ENCODE measurements at places on chromosomes 3 and 15.

- DNase-seq, result no peak
These were observed 55.6 kb downstream of the POLQ start for GRCh38 chr3:121490161-121490560.

DNA sequence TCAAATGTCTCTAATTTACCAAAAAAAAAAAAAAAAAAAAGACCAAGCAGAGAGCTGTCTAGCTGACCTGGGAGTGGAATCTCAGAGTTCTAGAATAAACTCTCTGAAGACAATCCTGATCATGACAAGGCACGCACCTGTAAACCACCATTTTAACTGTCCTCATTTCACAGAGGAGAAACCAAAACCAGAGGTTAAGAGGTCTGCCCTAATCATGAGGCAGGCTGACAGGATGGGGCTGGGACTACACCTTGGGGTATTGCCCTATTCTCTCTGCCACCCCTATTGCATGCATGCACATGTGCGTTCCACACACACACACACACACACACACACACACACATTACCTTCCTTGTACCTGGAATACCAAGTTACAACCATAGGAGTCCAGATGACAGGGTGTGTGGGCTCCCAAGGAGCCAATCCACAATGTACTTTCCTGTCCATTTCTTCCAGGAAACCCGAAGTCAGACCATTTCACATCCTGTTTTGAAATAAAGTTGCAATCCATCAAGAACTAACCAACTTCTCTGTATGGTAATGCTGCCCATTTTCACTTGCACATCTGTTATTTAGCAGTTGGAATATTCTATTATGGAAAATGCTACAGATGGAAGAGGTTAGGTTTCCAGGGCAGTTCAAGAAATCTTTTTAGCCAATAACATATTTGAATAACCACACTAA is 34.6 kb downstream of the HSPBAP1 start:
- no peak for DNase-seq

DNA sequence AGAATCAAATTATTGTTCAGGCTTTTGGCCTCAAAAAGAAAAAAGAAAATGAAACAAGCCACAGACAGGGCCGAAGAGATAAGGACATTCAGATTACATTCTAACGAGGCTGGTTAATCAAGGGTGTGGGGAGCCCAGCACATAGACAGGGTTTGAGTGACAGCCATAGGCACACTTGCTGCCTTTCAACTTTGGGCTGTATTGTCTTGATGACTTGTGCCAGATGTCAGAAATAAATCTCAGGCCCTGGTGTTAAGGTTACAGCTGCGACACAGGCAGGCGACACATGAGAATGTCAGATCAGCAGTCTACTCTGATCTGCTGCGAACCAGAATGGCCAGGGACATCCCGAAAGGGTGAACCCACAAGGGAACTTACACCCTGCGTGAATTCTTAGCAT is 231.2 kb upstream of the ARRDC4 start:
- DNase-seq, result no peak

- peak; percentile 22 for DNase-seq
These were observed 122.6 kb upstream of the MEF2A start for GRCh38 chr15:99443056-99443756.

DNA sequence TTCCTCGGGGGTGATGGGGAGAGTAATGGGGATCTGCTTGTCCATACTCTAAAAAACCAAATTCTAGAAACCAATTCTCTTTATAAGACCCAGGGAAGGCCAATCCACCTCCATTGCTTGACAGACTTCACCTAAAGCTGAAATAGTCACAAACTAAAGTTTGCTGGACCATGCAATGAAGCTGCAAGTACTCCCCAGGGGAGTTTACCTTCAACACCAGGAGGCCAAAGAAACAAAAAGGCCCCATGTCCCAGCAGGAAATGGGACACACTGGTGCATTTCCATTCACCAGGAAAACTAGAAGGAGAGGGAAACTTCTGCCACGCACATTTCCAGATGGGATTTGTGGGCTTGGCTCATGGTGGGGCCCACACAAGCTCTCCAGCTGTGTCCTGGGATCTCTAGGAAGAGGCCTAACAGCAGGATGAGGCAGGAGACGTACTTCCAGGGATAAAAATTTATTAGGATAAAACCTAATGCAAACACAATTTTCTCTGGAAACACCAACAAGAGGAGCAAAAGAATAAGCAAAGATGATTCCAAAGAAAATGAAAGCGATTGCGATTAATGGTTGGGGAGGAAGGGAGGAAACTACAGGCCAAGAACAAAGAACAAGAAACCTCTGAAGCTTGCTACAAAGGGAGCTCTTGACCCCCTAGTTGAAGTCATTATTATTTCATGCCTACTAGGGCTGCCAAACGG is 238.0 kb upstream of the LRTM1 start:
- no peak for DNase-seq

DNA sequence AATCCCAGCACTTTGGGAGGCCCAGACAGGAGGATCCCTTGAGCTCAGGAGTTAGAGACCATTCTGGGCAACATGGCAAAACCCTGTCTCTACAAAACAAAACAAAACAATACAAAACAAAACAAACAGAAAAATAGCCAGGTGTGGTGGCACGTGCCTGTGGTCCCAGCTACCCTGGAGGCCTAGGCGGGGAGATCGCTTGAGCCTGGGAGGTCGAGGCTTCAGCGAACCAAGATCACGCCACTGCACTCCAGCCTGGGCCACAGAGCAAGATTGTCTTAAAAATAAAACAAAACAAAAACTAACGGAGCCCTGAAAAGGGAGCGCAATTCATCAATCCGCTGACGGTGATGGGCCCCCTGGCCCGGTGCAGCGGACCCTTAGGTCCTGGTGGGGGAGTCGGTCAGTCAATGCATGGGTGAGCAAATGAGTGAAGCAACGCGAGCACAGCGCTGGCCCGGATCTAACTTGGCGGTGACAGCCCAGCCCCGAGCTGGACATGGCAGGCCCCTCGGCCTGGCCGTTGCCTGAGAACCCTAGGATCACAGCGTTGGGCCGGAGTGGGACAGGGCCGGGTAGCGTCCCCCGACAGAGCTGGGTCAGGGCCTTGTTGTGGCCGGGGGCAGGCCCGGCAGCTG is 52.4 kb upstream of the BLM start:
- DNase-seq, result peak; percentile 77

DNA sequence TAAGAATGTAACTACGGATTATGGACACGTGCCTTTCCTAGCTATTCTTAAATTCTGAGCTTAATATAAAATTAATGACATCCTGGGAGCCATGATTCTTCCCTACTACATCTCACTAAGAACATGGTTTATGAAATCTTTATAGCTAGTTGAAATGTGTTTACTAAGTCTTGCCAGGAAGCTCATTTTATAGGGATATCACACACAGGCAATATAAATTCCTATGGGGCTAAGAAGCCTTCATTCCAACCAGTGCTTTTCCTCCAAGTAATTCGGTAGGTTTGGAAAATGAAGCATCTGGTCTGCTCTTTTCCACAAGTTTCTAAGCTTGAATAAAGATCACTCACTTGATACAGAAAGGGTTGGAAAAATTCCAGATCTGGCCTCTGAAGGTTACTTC is 802.6 kb downstream of the FHIT start:
- DNase-seq, result no peak

DNA sequence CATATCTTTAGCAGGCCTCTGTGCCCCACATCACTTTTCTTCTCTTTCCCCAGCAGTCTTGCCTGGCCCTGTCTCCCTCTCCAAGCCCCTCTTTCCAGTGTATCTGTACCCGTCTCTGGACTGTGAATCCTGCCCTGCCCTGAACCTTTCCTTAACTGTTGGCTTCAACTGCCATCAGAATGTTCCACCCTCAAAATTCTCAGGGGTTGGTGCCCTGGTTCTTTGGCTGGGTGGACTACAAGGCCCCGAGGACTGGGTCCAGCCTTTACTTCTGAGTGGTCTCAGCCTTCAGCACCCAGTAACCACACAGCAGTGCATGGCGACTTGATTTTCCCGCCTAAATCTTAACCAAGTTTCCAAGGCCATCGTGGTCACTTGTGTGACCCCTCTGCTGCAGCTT is 333.5 kb upstream of the RGMA start:
- DNase-seq, result no peak

DNA sequence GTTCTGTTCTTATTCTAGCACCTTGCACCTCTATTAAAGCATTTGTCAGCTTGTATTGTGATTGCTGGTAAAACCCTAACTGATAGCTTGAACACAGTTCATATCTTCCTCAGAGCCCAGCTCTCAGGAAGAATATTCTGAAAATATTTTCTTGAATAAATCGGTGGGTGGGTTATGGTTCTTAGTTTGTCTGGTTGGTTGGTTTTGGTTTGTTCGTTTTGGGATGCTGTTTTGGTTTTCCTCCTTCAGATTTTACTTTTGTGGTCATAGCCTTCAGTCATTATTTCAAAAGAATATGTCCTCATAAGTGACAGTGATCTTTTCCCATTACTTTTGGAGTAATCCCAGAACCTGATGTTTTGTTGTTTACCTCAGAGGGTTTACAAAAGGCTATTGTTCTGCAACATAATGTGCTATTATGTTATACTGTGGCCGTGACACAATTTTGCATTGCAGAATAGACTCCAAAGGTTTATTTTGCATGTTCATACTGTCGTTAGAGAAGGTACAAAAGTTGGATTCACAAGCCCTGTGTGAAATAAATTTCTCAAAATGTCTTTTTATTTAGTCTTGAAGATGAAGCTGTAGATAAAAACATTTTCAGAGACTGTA is 2.7 kb upstream of the TMEM87A start:
- DNase-seq, result no peak

DNA sequence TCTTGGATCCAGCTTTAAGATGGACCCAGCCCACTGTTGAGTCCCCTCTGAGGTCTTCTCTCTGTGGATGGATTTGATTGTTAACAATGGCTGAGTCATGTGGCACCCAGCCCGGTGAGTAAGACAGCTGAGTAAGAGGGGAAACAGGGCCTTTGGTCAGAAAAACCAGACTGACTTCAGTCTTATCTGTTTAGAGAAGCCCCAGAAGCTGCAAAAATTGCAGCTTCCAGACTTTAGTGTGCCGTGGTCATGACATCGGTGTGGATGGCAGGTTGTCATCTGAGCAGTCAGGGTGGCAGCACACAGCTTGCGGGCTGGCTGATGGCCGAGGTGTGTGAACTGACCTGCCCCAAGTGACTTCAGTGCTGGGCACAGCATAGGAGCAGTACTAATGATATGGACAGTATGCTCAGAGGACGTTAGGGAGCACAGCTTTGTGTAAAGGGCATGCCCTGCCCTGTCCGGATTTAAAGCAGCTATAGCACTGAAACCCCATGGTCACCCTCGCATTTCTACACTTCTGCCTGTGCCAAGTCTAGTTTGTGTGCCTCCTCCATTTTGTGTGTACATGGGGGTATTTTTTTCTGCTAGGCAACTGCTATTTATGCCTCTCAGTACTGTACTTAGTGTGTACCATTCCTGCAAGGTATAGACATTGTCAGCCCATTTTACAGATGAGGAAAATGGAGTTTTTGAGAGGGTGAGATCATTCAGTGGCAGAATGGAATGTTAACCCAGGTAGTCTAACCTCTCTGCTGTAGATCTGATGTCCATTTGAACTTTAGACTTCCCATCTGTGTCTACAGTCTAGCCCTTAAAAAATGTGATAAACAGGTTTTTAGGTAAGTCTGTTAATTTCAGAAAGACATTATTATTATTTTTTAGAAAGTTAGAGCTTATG is 44.4 kb downstream of the FLNB start:
- peak; percentile 85 for DNase-seq

DNA sequence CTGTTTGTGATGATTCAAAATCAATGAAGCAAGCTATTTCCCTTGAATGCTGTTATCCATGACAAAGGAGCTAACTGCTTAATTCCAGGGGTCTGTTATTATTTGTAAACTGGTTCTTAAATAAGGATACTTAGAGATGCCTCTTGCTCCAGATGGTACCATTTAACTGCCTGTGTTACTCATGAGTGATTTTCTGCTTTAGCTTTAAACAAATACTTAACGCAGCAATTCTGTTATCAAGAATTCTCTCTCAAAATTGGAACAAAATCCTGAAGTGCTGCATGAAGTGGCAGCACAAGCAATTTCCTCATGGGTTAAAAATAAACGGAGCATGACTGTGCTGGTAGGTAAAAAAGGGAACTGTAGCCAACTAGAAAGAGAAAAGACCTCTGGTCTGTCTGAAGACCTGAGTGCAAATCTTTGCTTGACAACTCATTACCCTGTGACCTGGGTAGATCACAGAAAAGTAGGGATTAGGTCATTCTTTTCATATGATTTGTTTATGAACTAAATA is 62.5 kb upstream of the GBE1 start:
- no peak for DNase-seq

DNA sequence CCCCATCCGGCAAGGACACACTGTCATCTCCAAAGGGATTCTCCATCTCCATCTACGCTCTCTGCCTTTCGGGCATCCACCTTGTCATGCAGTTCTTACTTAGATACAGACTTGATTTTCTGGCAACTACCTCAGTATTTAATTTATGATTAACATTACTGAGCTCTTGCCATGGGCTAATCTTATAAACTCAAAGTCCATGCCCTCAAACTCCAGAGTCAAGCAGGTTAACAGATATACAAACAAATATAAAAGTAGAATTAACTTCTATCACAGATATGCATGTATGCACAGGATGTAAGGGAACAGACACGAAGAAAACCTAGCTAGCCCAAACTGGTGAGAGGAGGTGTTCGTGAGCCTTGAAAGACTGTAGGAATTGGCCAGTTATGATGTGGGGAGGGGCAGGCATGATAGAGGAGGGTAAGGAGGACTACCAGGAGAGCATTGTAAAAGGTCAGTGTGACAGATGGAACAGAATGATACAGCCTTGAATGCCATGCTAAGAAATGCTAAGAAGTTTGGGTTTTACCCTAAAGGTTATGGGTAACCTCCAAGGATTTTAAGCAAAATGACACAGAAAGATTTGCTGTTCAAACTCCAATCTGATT is 334.3 kb downstream of the ULK4 start:
- no peak for DNase-seq

GRCh38 chr3:61894988-61895935 is 333.9 kb downstream of the PTPRG start:
- DNase-seq, result no peak

GRCh38 chr3:169594402-169594801 is 69.1 kb downstream of the MECOM start:
- DNase-seq, result no peak

- DNase-seq, result peak; percentile 35
These were observed 776 bp downstream of the VGLL3 start for GRCh38 chr3:86990012-86990733.

- DNase-seq, result peak; percentile 74
These were observed 8.5 kb upstream of the FGD5 start for GRCh38 chr3:14810070-14810791.

DNA sequence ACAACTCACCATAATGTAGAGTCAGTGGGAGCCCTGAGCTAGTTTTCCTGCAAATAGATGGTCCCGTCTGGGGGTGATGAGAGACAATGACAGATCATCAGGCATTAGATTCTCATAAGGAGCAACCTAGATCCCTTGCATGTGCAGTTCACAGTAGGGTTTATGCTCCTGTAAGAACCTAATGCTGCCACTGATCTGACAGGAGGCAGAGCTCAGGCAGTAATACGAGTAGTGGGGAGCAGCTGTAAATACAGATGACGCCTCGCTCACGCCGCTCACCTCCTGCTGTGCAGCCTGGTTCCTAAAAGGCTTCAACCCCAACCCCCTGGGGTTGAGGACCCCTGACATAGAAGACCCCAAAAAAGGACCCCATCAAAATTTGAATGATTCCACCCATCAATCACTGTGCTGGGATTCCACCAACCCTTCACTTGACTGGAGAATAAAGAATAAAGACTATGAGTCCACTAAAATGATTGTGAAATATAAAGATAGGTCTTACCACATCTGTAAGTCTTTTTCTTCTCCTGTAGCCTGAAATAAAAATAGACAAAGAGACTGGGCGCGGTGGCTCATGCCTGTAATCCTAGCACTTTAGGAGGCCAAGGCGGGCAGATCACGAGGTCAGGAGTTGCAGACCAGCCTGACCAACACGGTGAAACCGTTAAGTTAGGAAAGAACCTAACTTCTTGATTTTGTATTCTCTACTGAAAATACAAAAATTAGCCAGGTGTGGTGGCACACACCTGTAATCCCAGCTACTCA is 9.9 kb upstream of the UBL7 start:
- no peak for DNase-seq

Measured in Right ventricle myocardium superior (tissue), 1 donor.